ENCODE measurements at places on chromosomes 6 and 20. TPM values are rescaled to one million over a fixed set of nuclear protein-coding genes. Genes with fewer than 3 reads are reported as not detected.

- DNase-seq = no peak
Measured at GRCh38 chr20:37764333-37764935, 70.6 kb downstream of the CTNNBL1 start.

- DNase-seq = peak; percentile 10
Measured at GRCh38 chr6:107185391-107185970, 70.2 kb upstream of the BEND3 start.

NHSL1 gene
- total RNA-seq = 44.3 TPM

GTSF1L gene
- not detected for total RNA-seq

DNA sequence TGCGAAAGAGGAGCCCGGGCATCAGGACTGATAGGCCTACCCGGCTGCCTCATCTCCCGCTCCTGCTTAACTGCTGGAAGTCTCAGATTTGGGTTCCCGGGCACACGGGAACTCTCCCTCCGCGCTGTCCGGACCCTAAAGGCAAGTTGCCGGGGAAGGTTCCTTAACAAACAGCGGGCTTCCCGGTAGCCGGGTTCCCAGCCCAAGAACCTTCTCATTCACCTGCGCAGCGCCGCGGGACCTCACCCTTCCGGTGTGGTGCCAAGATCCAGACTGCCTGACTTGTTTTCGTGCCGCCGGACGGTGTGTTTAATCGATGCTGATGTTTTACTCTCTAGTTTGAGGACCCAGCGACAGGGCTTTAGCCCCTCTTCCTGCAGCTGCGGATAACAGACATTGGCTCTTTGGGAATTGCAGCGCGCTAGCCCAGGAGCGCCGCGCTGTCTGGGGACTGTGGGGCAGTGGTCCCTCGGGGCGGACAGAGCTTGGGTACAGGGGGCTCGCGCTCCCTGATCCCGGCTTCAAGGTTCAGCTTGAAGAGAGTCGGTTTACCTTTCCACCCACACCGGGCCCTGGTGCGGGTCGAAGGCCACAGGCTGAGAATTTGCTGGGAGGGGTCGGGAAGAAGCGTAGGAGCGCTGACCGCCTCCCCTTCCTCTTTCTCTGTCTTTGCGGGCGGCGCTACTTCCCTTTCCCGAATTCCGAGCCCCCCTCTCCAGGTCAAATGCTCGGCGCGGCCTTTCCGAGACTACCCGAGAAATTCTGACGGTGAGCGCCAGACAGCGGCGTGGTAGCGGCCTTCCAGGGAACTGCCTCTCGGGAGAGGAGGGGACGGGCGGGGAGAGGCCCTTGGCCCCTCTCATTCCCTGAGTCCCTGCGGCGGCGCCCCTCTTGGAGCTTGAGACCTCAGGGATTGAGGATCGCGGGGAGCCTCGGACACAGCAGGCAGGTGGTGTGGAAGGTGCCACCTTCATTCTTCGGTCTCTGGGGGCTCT is 17.2 kb downstream of the ABT1 start:
- no peak for DNase-seq

- DNase-seq = no peak
Measured at GRCh38 chr6:227074-227782, 65.1 kb upstream of the DUSP22 start.

ECT2L gene
- total RNA-seq = 0.14 TPM

- DNase-seq = no peak
Measured at GRCh38 chr6:168886964-168887363, 366.7 kb downstream of the THBS2 start.

- no peak for DNase-seq
Measured at GRCh38 chr6:43274916-43275597, 23.0 kb upstream of the SLC22A7 start.

DNA sequence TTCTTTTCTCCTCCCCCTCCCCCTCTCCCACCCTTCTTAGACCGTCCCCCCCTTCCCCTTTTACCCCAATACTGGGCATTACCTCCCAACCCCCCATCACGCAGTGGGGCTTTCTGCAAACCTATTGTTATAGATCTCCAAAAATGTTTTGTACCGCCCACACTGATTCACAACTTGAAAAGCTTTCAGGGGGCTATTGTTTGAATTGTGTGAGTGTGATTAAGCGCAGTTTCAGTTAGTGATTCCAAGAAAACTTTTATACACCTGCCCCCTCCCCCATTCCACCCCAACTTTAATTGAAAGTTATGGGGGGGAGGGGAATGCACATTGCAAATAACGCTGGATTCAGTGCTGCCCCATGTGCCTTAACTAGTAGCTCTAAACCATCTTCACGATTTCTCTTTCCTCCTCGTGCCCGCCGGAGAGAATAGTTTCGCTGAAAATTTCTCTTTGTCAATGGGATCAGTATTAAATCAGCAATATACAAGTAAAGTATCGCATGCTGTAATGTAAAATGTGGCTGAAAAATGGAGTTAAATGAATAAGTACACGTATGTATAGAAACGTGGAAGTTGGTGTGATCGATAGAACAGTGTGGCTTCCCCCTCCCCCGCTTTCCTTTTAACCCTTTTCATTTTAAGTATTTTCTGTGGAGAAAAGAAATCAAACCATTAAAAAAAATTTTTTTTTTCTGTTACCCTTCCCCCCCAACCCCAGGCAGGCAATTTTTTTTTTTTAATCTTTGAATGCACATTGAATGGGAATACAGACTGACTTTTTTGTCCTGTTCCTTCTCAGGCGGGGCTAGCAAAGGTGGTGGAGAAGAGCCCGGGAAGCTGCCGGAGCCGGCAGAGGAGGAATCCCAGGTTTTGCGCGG is 632 bp downstream of the LIN28B start:
- no peak for DNase-seq
